Airway epithelial cell (primary cell): ENCODE measurements at places on chromosomes 1 and 21. TPM values are rescaled to one million over a fixed set of nuclear protein-coding genes. Genes with fewer than 3 reads are reported as not detected.

The GUCA2A gene
- not detected in 2 replicates for total RNA-seq

The LCE6A gene
- not detected in 2 replicates for total RNA-seq

The ANXA9 gene
- 1.1 and 1.4 TPM in 2 replicates for total RNA-seq

The OLFML2B gene
- not detected in 2 replicates for total RNA-seq
